Sciatic nerve (tissue), 2 donors: ENCODE measurements at places on chromosomes 1 and 21. TPM values are rescaled to one million over a fixed set of nuclear protein-coding genes. Genes with fewer than 3 reads are reported as not detected.

Gene SPRR2A
- 0.67 TPM for total RNA-seq

Gene IFNLR1
- total RNA-seq, result 0.49 TPM

GRCh38 chr1:110563089-110563488, 43.1 kb downstream of the KCNA2 start:
- DNase-seq, result no peak

- DNase-seq, result no peak
Measured at GRCh38 chr1:111225717-111226400, 1.7 kb upstream of the CHI3L2 start.

DNA sequence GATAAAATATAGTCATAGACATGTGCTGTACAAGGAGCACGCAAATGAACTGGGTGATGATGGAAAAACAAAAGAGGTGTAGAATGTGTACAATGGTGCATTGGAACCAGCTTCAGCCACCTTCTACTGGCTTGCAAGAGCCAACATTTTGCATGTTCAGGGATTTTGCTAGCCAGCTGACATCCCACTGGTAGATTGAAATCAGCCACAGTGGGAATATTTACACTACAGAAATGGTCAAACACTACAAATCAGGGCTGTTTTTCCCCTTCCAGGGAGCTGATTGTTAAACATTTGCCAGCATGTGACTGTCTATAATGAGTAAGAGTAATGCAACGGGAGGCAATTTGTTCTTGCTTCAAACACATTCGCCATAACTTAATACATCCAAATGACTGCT, 23.2 kb downstream of the PMVK start:
- DNase-seq, result no peak

- no peak for DNase-seq
Measured at GRCh38 chr1:157497284-157497683, 55.0 kb downstream of the FCRL5 start.
